LHCN-M2 (cell line): ENCODE measurements at places on chromosomes 1 and 21. TPM values are rescaled to one million over a fixed set of nuclear protein-coding genes. Genes with fewer than 3 reads are reported as not detected.

- DNase-seq = no peak
Observed at GRCh38 chr1:213744780-213745179, 243.0 kb upstream of the PROX1 start.

DNA sequence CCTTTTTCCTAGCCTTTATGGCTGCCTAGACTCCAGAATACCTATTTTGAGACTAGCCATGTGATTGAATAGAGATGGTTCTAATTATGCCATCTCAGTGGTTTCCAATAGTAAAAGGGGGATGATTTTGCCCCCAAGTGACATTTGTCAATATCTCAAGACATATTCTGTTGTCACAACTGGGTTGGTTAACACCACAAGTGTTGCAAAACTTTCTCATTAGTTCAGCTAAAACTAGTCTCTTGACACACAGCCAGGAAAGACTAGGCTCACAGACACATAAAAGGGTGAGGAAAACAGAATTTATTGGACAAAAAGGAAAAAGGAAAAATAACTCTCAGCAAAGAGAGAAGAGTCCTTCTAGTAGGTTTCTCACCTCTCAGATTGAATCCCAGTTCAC, 39.9 kb upstream of the GBP5 start:
- no peak for DNase-seq

GRCh38 chr1:21874778-21875547, 62.1 kb downstream of the HSPG2 start:
- no peak for DNase-seq

DNA sequence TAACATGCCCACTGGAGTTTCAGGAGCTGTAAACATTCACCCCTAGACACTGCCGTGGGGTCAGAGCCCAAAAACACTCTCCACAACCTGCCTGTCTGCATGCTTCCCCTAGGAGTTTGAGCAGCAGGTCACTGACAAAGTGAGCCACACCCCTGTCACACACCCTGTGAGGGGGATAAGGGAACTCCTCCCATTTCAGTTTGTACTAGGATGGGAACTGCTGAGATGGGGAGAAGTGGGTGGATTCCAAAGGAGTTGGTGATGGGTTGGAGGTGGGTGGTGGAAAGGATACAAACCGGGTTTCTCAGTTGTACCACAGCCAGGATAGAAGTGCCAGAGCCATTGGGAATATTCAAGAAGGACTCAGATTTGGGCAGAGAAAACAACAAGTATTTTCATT, 140.2 kb downstream of the MIS18A start:
- DNase-seq = no peak

Gene GLIS1
- total RNA-seq = 3.7 and 4.6 TPM in 2 replicates

Gene CTH
- 0.69 and 0.77 TPM in 2 replicates for total RNA-seq
